ENCODE measurements at places on chromosomes 3 and 15.

DNA sequence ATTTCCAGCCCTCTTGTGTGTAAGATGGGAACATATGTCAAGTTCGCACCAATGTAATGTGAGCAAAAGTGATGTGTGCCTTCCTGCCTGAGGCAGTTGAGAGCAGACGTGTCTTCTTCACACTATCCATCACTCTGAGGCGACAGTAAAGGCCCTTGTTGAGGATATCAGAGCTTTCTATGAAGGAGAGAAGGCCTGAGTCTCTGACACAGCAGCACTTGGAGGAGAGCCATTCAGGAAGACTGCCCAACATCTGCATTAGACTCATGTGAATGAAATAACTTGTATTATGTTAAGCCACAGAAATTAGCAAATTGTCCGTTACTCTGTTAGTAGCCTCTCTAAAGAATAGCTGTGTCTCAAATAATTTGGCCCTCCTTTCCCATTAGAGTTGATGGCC lies 108.8 kb upstream of the CCDC54 start:
- no peak for DNase-seq

GRCh38 chr15:41839781-41840491 lies 1.3 kb downstream of the PLA2G4B start:
- DNase-seq: no peak

- DNase-seq: no peak
Observed at GRCh38 chr15:77026501-77027110, 31.7 kb downstream of the PSTPIP1 start.

DNA sequence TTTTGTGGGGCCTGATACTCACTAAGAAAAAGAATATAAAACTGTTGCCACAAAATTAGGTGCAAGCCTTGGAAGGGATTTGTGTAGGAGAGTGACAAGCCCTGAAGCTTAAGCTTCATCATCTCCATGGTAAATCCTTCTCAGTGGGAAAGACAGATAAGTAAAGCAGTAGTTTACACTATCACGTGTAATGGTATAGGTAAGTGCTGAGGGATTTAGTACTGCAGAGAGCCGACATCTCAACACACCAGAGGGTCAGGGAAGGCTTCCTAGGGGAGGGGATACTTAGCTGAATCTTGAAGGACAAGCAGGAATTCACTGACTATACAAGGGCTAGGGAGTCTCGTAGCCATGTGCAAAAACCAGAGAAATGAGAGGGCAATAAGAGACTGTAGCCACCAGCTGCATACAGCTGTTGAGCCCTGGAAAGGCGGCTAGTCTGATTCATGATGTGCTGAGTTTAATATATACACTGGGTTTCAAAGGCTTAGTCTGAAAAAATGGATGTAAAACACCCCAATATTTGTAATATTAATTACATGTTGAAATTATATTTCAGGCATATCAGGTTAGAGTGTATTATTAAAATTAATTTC lies 11.1 kb downstream of the SLC24A1 start:
- no peak for DNase-seq

- no peak for DNase-seq
Observed at GRCh38 chr15:80292079-80292478, 40.1 kb upstream of the CTXND1 start.

GRCh38 chr3:87145553-87145952 lies 81.6 kb upstream of the CHMP2B start:
- no peak for DNase-seq

- DNase-seq: no peak
Observed at GRCh38 chr3:55668359-55668758, 181.3 kb upstream of the WNT5A start.

GRCh38 chr3:1848935-1849334 lies 249.7 kb upstream of the CNTN4 start:
- no peak for DNase-seq

DNA sequence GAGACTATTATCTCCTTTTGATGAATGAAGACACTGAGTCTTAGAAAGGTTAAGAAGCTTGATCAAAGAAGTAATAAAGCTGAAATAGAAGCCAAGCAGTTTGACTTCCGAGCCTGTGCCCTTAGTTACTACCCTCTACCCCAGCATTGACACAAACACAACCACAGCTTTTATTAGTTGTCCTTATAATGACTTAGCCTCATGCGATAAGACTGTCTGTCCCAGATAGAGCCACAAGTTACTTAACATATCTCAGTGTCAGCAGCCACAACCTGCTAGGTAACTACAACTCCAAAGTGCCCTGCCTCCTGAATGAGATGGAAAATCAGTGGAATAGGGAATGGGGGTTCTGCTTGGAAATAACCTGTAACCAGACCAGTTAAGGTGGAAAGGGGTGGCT lies 781.6 kb upstream of the CFAP20DC start:
- DNase-seq: no peak

DNA sequence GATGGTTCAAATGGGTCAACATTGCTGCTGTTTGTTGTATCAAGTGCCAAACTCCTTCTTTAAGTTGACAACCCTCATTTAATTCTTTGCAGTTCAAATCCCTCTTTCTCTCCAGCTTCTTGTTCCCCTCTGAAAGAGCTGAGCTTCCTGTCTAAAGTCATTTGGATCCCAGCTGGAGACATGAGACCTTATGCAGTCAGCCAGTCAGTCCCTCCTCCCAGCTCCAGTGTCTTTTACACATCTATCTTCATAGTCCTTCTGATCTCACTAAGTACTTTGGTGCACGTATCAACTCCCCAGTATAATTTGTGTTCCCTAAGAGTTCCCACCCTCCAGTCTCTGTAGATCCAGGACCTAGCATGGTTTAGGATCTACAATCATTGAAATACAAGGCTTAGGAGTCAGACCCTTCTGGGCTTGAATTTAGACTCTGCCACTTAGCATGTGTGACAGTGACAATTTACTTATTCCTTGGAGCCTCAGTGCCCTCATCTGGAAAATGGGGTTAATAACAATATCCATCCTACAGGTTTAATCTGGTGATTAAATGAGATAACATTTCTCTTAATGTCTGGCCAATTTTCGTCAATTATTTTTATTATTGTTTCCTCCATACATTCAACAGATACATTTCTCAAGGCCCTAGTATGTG lies 102.8 kb upstream of the SEMA6D start:
- no peak for DNase-seq

DNA sequence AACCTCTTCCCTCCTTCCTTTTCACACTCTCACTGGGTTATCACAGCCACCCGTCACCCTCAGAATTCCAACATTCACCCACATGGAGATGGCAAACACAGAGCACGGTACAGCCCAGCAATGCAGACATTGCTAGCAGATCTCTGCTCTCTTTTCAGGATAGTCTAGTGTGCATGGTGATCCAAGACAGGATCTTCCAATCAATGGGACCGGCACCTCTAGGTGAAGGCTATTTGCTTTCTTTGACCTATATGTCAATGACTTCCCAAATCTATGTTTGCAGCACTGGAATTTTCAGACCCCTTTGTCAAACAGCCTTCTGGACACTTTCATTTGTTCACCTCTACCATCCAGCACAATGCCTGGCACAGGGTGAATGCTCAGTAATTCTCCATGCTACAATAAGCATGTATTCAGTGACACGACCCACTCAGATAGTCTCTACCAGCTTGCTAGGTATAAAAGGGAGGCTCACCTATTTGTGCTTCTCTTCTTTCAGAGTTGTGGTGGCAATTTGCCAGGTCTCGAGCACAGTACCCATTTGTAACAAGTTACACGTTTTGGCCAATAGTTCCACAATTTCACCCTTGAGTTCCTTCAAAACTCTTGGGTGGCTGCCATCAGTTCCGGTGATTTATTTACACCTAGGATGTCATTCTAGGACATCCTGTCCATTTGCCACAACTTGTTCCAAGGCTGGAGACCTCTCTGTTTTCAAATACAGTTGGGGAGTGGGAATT lies 279.1 kb upstream of the ICE2 start:
- DNase-seq: no peak

DNA sequence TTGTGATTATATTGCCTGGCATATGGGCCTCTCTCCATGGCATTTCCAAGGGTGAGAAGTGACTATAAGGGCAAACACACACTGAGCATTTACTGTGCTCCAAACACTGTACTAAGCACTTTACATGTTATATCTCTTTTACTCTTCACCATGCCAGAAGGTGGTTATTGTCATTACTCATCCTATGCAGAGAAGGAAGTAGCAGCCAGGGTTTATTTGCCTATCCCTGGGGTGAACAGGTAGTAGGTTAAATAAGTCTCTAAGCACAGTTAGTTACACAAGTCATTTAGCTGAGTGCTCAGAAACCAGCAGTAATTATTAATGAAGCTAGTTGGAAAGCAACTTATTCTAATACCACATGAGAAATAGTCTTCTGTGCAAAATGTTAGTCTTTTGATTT lies 109.9 kb upstream of the SYNPR start:
- no peak for DNase-seq

DNA sequence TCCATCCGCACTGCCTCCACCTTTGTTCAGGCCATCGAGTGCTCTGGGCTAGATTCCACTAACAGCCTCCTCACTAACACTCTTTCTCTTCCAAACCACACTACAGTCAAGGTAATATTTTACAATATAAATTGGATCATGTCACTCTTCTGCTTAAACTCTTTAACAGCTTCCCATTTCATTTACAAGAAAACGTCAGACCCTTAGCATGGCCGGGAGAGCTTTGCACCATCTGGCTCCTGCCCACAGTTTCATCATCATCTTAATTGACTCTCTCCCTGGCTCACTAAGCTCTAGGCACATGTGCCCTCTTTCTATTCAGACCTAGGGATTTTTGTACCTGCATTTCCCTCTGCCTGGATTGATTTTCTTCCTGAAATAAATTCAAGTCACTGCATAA lies 354.7 kb downstream of the FGF12 start:
- DNase-seq: peak; percentile 56

DNA sequence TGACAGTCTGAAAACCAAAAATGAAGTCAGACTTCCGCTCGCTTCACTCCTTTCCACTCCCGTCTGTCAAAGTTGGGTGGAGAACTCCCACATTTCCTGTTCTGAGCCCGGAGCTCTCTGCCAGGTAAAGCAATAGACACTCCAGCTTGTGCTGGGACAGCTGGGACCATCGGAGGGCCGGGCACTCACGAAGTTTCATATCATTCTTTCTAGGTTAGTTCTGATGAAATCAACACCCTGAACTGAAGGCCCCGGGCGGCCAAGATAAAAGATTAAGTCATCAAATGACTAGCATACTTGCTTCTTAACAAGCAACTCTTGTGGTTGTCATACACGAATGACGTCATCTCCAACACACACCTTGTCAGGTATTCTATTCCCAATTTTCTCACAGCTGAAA lies 42.1 kb downstream of the MAGI1 start:
- no peak for DNase-seq

- DNase-seq: no peak
Observed at GRCh38 chr3:104933972-104934371, 432.7 kb upstream of the ALCAM start.

GRCh38 chr3:123667784-123668183 lies 82.9 kb upstream of the HACD2 start:
- DNase-seq: no peak

GRCh38 chr15:81653259-81653658 lies 279.2 kb upstream of the TMC3 start:
- DNase-seq: no peak

- DNase-seq: peak; percentile 36
Observed at GRCh38 chr15:63436872-63437375, 55.3 kb upstream of the CA12 start.

DNA sequence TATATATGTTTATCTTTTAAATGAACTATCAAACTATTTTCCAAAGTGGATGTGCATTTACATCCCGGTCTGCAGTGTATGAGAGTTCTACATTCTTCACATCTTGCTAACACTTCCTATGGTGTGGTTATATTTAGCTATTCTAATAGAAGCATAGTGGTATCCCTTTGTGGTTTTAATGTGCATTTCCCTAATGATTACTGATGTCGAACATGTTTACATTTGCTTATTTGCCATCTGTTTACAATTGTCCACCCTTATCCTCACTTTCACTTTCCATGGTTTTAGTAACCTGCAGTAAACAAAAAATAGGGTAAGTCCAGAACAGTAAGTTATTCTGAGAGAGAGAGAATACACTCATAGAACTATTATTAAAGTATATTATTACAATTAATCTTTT lies 360.5 kb upstream of the NAALADL2 start:
- DNase-seq: peak; percentile 13

Measured in NCI-H774 (cell line).